Activated naive CD8-positive, alpha-beta T cell treated with anti-CD3 and anti-CD28 coated beads, Interleukin-2, amount 50 U/mL, for 24 hours (primary cell): ENCODE measurements at places on chromosomes 3 and 15.

DNA sequence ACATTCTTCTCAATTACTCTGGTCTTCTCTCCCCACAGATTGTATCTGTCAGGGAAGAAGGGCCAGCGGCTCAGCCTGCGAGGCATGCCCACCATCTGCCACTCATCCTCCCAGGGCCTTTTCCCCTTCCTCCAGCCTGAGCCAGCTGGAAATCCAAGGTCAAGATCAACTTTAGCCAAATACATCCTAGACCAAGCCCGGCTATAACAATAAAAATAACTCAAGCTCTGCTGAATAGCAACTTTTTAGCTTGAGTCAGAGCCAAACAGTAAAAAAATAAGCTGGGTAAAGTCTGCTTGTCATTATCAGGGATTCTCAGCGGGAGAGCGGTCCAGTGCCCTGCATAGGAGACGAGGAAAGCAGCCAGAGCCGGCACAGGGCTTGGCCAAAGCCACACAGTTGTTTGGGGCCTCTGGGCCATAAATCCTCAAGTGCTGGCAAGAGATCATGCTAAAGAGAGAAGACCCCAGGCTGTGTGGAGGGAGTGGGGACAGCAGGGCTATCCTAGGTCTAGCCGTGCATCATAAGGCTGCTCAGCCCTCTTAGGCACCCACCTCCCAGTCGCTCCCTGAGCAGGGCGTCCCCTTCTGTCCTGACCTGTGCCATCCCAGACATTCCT, 76.2 kb upstream of the HERC1 start:
- no peaks in the 10 kb centered on the region for H3K27me3 ChIP-seq
- H3K27ac ChIP-seq, result no peak overlapping the region
- H3K4me1 ChIP-seq, result peaks cover 21% of the 10 kb centered on the region
- no peak for DNase-seq
- H3K36me3 ChIP-seq, result no peaks in the 10 kb centered on the region
- H3K4me3 ChIP-seq, result no peak overlapping the region

DNA sequence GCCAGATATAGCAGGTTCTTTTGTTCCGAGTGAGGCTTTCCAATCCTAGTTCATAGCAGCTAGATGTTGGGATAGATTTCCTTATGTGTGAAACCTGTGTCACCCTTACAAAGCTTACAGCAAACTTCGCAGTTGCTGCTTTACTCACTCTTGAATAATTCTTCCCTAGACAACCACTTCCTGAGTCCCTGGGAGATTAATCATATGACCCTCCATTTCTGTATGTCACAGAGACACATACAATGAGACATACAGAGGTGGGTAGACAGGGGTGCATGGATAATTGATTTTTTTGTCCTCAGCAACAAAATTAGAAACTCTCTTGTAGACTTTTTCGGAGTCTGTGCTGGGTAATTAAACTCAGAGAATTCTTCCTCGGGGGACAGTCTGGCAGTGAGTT, 163.2 kb downstream of the NSUN3 start:
- no peak for DNase-seq
- H3K27me3 ChIP-seq, result no peaks in the 10 kb centered on the region
- no peak overlapping the region for H3K4me3 ChIP-seq
- no peak overlapping the region for H3K27ac ChIP-seq

GRCh38 chr3:127156338-127157050, 36.4 kb upstream of the PRR23E start:
- no peak for DNase-seq
- no peak overlapping the region for H3K27ac ChIP-seq
- H3K4me1 ChIP-seq, result no peaks in the 10 kb centered on the region
- H3K27me3 ChIP-seq, result peaks cover 2% of the 10 kb centered on the region
- no peaks in the 10 kb centered on the region for H3K36me3 ChIP-seq

GRCh38 chr15:48031466-48031865, 89.3 kb upstream of the SLC24A5 start:
- H3K4me3 ChIP-seq, result no peak overlapping the region
- no peaks in the 10 kb centered on the region for H3K4me1 ChIP-seq
- no peak for DNase-seq
- H3K27ac ChIP-seq, result no peak overlapping the region
- no peaks in the 10 kb centered on the region for H3K36me3 ChIP-seq
- peaks cover 9% of the 10 kb centered on the region for H3K27me3 ChIP-seq

DNA sequence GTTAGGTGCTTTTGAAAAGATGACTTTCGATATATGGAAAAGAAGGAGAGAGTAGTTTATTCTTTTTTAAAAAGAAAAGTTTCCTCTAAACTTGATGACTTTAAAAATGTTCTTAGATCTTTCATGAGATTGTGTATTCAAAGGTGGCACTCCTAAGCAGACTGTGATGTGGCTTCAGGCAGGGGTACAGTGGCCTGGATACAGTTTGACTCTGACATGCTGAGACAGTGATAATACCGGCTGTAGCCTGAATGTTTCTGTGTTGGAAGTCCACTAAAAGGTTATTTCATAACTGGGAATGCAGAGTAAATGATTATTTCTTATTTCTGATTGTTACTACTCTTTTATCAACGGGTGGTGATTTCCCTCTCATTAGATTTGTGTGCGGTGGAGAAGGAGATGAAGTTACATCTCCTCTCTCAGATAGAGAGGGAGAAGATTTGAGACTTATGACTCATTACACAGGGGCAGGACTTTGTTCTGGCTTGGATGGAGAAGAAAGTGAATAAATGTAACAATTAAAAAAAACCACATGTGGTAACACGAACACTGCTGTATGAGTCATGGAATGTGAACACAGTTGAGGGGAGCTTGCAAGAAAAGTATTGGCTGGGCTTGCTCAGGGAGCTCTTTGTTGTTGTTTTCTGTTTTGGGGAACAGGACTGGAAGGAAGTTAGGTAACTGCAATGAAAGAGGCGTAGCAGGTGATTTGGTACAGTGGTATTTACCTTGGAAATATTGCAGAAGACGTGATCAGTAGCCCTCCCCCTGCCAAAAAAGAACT, 21.6 kb downstream of the SPTSSB start:
- peaks cover 29% of the 10 kb centered on the region for H3K27me3 ChIP-seq
- peaks cover 32% of the 10 kb centered on the region for H3K4me1 ChIP-seq
- peak overlapping the region; percentile 59 for H3K27ac ChIP-seq

GRCh38 chr15:100558771-100559254, 30.1 kb upstream of the CERS3 start:
- H3K27ac ChIP-seq, result no peak overlapping the region
- peaks cover 28% of the 10 kb centered on the region for H3K36me3 ChIP-seq
- no peak for DNase-seq
- H3K27me3 ChIP-seq, result no peaks in the 10 kb centered on the region
- no peak overlapping the region for H3K4me3 ChIP-seq

- H3K4me1 ChIP-seq, result peaks cover 20% of the 10 kb centered on the region
- peaks cover 11% of the 10 kb centered on the region for H3K36me3 ChIP-seq
- no peak overlapping the region for H3K4me3 ChIP-seq
- no peak for DNase-seq
- no peak overlapping the region for H3K27ac ChIP-seq
Measured at GRCh38 chr3:195385526-195385925, 57.3 kb downstream of the ACAP2 start.

DNA sequence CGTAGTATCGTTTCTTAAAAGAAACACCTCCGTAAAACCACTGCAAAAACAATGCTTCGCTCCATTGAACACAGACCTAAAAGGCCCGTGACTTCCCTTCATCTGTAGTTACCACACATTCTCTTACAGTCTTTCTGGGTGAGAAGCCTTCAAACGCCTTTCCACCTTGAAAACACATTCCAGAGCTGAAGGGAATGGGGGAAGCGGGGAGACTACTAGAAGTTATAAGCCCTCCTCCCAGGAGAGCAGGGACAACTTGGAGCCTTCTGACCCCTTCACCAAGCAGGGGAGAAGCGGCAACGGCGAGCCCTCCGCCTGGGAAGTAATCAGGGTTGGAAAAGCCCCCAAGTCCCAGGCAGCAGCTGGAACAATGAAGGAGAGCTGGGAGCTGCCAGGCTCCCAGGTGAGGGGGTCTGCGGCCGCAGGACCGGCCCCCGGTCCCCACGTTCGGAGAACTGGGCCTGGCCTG, 461 bp downstream of the SECISBP2L start:
- peak overlapping the region; percentile 92 for H3K4me3 ChIP-seq
- peak; percentile 15 for DNase-seq
- peak overlapping the region; percentile 85 for H3K27ac ChIP-seq
- H3K27me3 ChIP-seq, result peaks cover 2% of the 10 kb centered on the region

DNA sequence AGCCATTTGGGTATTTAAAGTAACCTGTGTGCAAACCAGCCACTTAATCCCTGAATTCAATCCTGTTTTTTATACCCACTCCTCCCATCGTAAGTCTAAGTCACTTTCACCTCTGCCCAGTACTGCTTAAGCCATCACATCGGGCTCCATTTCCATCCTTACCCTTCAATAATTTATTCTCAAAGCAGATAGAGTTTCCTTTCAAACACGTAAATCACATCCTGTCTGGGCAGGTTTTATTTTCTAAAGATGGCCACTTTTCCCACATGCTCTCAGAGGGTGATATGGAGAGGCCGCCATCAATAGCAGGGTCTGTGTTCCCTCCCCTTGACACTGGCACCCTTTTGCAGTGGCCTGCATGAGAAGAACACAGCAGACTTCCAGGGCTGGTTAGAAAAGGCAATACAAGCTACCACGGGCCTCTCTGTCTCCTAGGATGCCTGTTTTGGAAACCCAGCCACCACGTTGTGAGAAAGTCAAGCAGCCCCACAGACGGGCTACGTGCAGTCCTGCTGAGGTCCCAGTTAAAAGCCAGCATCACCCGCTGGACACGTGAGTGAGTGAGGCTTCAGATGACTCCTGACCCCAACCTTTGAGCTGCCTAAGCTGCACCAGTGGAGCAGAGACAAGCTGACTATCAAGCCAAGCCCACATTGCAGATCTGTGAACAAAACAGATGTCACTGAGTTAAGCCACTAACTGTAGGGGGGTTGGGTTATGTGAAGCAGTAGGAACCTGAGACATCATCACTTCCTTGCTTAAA, 241.8 kb upstream of the SLCO3A1 start:
- no peaks in the 10 kb centered on the region for H3K36me3 ChIP-seq
- no peaks in the 10 kb centered on the region for H3K4me1 ChIP-seq
- H3K4me3 ChIP-seq, result no peak overlapping the region
- no peak overlapping the region for H3K27ac ChIP-seq
- DNase-seq, result no peak

DNA sequence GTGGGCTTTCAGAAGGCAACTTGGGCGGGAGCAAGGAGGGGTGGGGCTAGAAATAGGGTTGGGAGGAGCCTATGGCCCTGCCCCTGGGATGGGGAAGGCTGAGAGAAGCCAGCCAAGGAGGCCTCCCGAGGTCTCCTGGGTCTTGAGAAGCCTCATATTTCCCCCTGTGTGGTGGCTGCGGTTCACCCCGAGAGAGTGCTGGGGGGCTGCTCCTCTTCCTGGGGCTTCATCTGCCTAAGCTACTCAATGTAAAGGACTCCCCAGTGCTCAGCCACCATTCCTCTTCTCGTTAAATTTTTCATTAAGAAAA, 174.3 kb downstream of the SMAD6 start:
- peaks cover 4% of the 10 kb centered on the region for H3K27me3 ChIP-seq
- no peak for DNase-seq
- H3K4me3 ChIP-seq, result no peak overlapping the region
- H3K27ac ChIP-seq, result no peak overlapping the region
- H3K4me1 ChIP-seq, result peaks cover 2% of the 10 kb centered on the region
- no peaks in the 10 kb centered on the region for H3K36me3 ChIP-seq

DNA sequence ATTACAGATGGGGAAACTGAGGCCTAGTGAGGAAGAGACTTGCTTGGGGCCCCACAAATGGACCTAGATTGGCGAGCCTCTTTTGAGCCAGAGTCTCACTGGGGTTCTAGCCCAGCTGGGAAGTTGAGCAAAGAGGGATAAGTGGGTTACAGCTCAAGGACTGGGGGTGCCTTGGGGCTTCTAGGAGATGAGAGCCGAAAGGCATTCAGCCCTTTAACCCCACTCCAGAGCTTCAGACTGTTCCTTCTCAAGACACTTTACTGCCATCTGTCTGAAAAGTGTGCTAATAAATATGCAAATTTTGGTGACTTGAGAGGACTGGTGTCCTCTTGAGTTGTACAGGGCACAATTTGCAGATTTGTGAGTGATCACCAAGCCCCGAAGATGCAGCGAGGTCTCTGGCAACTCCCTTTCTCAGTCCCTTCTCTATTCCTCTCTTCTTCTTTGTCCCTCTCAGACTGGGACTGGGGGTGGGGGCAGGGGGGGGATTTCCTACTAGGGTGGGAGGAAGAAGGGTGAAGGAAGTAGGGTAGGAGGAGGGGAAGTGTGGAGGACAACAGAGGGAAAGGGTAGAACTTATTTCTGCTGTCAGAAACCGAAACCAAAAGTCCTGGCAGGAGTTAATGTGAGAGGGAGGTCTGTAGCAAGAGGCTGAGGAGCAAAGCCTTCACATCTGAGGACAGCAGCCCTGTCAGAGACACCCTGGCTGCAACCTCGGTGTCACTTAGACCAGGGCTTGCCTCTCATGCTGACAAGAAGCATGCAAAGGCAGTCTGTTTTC, 16.2 kb upstream of the ANKDD1A start:
- H3K36me3 ChIP-seq, result peaks cover 4% of the 10 kb centered on the region
- H3K27me3 ChIP-seq, result no peaks in the 10 kb centered on the region
- H3K4me3 ChIP-seq, result peak overlapping the region; percentile 87
- peak; percentile 36 for DNase-seq
- peaks cover 58% of the 10 kb centered on the region for H3K4me1 ChIP-seq

DNA sequence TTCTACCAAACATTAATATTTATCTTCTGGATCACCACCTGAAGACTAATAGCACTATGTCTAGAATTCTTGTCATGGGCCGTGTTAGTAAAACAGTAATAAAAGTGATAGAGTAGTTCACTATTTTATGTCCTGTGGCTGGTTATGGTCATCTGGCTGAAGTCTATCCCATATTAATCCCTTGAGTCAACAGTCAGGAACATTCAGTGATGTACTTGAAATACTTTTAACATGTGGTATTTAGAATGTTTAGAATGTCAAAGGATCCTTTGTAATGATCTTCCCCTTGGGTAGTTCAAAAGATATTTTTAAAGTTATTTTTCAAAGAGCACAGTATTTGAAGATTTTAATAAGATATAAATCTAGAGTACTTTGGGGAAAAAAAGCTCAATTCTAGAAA, 117.0 kb downstream of the MBNL1 start:
- H3K27me3 ChIP-seq, result no peaks in the 10 kb centered on the region
- H3K4me1 ChIP-seq, result peaks cover 76% of the 10 kb centered on the region
- DNase-seq, result no peak
- H3K4me3 ChIP-seq, result no peak overlapping the region
- H3K27ac ChIP-seq, result peak overlapping the region; percentile 64
- H3K36me3 ChIP-seq, result peaks cover 9% of the 10 kb centered on the region

GRCh38 chr15:56102441-56102840, 109.0 kb upstream of the NEDD4 start:
- peaks cover 16% of the 10 kb centered on the region for H3K36me3 ChIP-seq
- no peak overlapping the region for H3K27ac ChIP-seq
- no peaks in the 10 kb centered on the region for H3K27me3 ChIP-seq

DNA sequence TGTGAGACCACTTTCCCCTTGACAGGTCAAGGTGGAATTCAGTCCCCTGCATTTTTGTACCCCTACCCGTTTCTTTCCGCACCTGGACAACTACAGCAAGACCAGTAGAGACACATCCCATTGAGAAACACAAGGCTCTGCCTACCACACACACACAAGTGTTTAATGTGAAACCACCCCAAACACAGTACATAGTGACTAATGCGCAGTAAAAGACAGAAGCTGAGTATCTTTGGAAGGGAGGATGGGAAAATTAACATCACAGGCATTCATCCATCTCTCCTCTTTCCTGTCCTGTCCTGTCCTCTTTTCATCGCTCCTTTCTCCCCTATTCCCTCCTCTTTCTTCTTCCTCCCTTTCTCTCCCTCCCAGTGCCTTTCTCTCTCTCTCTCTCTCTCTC, 64.8 kb downstream of the SCN11A start:
- H3K27me3 ChIP-seq, result peaks cover 7% of the 10 kb centered on the region
- H3K36me3 ChIP-seq, result no peaks in the 10 kb centered on the region
- H3K27ac ChIP-seq, result no peak overlapping the region
- H3K4me3 ChIP-seq, result no peak overlapping the region
- DNase-seq, result no peak

GRCh38 chr3:121508389-121508788, 37.4 kb downstream of the POLQ start:
- H3K4me1 ChIP-seq, result no peaks in the 10 kb centered on the region
- no peak for DNase-seq
- peaks cover 52% of the 10 kb centered on the region for H3K36me3 ChIP-seq
- H3K27ac ChIP-seq, result no peak overlapping the region
- H3K4me3 ChIP-seq, result no peak overlapping the region
